ENCODE measurements at places on chromosomes 6 and 20.

GRCh38 chr6:18264219-18264922 is at the start of gene DEK:
Gene DEK (minus strand): TSS chr6:18264530. CDS start chr6:18263987, 543 bp downstream.
- peak; percentile 75 for DNase-seq

DNA sequence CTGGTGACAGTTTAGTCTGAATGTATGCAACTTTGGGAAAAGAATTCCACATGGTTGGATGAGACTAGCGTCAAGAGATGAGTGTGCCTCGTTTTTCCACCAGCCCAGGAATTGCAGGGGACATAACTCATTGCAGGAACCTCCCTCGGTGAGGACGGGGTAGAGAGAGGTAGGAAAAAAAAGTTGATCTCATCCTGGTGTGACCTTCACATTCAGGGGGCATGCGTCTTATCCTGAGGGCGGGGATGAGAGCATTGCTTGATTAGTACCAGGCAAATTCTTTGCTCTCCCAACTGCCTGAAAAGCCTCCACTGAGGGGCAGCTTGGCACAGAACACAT is 11.8 kb downstream of the TLDC2 start:
- no peak for DNase-seq

GRCh38 chr20:445514-446336 is 16.6 kb downstream of the TBC1D20 start:
- no peak for DNase-seq

DNA sequence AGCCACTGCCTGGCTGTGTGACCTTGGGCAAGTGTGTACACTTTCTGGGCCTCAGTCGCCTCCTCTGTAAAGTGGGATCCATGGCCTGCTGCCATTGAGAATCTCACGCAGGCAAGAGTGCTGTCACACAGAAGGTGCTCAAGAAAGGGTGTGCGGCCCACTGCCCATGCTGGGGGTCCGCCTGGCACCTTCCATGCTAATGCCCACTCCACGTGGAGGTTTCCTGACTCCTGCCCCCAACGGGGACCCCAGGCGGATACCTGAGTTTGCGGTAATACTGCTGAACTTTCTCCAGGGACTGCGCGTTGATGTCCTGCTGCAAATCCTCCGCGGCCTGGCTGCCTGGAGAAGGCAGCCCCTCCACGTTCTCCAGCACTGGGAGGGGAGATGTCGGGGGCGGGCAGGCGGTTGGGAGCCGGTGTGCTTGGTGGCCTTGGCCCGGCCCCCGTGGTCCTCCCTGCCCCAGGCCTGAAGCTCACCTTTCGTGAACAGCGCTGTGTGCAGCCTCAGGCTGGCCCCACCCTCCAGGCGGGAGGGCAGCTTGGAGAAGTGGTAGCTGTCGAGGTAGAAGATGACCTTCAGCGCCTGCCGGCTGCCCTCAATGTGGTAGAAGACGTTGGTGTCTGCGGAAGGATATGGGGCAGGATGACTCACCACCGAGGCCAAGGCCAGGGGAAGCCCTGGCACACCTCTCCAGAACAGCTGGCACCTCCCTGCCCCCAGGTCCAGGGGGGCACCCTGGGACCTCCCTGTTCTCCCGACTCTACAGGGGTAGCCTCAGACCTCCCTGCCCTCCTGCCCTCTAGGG is 195.6 kb downstream of the PREX1 start:
- DNase-seq = no peak

DNA sequence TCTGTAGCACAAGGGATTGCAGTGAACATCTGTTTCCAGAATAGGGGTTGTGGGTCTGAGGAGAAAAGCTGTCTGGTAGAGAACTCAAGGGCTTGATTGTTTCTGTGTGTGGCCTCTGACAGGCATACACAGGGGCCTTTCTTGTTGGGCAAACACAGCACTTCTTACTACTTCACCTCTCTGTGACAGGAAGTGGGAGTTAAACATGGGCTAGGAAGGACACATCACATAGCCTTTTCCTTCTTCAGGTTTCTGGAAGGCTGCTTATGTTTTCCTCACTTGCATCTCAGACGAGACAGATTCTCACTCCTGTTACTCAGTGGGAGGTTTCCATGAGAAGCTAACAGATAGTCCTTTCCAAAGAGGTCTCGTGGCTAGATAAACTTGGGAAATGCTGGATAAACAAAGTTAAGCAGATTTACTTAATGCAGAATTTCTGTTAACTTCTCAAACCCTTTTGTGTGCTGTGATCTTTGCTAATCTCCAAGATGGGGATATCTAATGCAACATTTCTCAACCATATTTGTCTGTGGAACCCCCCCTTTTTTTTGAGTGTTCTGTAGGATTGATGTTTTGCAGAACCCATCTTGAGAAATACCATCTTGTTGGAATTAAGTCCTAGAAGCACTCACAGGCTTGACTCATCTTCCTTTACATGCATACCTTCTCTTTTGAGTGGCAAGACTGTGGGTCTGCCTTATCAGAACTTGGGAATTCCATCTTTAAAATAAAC is 41.9 kb upstream of the RNF8 start:
- no peak for DNase-seq

GRCh38 chr20:1776681-1777475 is 118.3 kb upstream of the SIRPA start:
- peak; percentile 75 for DNase-seq

GRCh38 chr6:17179530-17180073 is 77.8 kb downstream of the STMND1 start:
- DNase-seq = no peak

GRCh38 chr6:68834551-68834950 is 199.5 kb downstream of the ADGRB3 start:
- no peak for DNase-seq

DNA sequence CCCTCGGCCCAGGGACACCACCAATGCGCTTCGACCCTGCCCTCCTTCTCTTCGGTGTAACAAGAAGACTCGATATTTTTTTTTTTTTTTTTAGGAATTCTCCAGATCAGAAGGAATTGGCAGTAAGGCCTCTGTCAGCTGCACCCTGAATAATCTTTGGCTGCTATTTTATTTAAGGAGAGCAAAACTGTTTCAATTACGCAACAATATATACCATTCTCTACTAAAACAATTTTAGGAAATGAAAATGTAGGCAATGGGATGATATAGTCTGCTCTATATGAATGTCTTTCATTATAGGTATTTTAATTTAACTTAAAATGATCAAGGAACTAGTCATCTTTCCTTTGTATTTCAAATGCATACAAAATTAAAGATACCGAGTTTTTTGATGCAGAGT is 13.3 kb downstream of the ZCCHC3 start:
- DNase-seq = no peak

DNA sequence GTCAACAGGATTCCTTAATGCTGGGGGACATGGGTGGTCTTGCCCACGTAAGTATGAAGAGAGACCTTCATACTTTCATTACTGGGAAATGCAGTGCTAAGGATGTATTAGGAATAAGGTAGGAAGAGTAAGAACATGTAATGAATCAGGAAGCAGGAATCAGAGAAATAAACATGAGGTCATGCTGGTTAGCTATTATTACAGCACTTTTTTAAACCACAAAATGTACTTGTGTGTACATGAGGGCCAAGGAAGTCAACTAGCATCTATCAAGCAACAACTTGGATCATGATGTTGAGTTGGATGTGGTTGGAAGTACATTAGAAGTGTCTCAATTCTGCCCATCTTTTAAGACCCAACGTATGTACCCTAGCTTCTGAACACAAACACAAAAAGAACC is 63.5 kb upstream of the E2F3 start:
- no peak for DNase-seq

DNA sequence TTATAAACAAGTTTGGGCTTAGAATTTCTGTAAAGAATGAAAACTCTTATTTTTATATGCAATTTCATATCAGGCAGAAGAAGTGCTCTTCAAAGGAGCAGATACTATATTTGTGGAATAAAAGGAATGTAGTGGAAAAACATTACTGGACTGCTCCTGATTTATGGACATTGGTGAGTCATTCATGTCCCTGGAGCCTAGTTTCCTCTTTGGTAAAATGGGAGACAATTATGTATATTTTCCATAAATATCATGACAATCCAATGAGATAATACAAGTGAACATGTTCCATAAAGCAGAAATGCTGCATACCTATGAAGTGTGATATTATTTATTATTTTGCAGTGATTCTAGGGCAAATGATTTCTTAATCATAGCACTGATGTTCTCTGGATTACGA is 445.8 kb upstream of the CITED2 start:
- DNase-seq = no peak

GRCh38 chr6:94562846-94563245 is 1014.5 kb upstream of the MANEA start:
- no peak for DNase-seq

- DNase-seq = peak; percentile 42
Measured at GRCh38 chr6:166942393-166943168, 13.8 kb downstream of the RNASET2 start.

- DNase-seq = no peak
Measured at GRCh38 chr20:9143926-9144325, 75.0 kb downstream of the PLCB4 start.

GRCh38 chr20:31816221-31816620 is 2.9 kb upstream of the MYLK2 start:
- no peak for DNase-seq

GRCh38 chr20:62219992-62220665 is at the start of gene HRH3:
Gene HRH3 (minus strand): TSS chr20:62220278. CDS start chr20:62219970, 308 bp downstream.
- peak; percentile 30 for DNase-seq

DNA sequence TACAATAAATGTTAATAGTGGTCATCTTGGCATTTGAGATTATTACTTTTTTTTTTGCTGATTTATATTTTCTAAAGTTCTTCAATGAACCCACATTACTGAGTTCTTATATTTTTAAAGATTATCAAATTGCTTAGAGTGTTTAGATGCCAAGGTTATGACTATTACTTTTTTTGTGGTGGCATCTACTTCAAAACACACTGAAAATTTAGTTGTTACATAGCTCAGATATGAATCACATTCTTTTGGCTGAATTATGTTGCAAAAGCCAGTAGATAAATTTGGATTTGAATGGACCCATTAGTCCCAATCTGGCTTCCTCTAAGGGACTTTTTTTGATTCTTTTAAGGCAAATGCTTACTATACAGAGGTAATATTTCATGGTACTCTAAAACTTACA is 8.9 kb downstream of the UTRN start:
- DNase-seq = no peak

DNA sequence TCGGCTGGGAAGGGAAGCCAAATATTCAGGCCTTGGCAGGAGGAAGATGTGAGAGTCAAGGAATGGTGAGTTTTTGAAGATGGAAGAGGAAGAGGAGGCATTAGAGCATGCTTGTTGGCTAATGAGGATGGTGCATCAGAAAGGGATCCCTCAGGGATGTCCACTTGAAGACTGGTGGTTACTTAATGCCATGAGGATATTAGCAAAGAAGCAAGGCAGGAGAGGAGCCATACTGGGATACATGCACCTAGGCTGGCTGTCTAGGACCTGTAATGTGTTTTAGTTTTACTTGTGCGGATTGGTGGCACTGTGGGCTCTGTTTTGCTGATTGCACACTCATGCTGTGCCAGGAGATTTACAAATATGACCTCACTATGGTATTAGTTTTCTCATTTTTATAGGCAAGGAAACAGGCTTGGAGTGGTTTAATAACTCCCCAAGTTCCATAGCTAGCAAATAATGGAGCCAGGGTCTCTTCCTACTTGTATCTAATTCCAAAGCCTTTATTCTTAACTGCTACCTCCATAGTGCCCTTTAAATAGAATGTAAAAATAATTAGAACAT is 37.8 kb downstream of the NCOA7 start:
- DNase-seq = no peak

- no peak for DNase-seq
Measured at GRCh38 chr6:50850223-50851048, 31.8 kb downstream of the TFAP2B start.

DNA sequence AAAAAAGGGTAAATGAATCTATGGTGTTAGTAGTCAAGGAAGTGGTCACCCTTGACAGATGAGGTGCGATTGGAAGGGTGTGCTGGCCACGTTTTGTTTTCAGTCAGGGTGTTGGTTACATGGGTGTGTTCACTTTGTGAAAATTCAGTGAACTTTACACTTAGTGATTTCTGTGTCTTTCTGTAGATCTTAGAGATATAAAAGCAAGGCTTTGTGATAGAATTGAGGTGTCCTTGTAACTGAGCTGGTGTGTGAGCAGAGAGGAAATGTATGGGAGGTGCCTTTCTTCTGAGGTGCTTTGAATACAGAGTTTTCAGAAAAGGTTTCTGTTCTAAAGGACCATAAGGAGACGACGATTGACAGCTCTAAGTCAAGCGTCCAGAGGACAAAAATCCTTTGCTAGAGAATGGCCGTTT is 90.5 kb downstream of the SAMD3 start:
- no peak for DNase-seq

DNA sequence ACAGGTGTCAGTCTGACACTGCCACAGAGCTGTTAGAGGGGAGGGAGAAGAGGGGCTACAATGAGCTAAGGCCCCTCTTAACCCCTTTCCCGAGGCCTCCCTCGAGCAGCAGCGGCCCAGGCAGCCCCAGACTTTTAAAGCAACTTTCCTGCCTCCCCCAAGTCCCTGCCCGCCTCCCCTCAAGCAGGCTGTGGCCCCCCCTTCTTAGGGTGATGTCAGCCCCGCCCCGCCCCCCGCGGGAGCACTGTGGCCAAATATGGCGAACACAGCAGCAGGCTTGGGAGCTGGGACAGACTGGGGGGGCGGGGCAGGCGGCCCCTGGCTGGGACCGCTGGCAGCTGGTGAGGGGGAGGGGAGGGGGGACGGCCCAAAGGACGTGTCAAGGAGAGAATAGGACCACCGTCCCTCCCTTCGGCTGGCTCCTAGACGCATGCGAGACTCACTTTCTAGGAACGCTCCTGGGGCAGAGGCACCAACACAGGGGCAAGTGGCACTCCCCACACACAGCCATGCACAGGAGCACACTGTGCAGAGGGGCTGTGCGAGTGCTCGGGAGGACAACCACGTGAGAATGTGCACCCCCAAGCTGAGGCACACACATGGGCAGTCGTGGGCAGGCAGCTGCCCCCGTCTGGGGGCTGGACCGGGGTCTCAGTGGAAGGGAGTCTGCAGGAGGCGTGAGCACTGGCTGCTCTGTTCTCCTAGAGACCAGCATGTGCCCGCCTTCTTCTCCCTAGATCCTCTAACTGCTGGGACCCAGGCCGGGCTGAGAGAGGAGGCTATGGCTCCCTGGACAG is 6.7 kb downstream of the TEAD3 start:
- DNase-seq = no peak

DNA sequence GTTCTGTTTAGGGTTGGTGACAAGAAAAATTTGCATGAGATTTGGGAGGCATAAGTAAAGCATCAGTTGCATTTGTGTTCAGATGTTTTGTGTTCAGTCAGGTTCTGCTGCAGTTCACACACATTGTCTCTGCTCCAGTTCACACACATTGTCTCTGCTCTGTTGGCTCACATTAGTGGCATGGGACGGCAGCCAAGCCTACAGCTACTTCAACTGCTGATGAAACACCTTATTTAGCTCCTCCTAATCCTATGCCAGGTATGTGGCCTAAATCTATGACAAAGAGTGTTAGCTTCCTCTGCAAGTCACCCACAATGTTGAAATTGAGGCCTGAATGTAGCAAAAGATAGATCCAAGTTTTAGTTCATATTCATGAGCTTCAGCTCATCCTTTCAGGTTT is 278.1 kb upstream of the SYNCRIP start:
- DNase-seq = no peak
